ENCODE measurements at places on chromosomes 4 and X. TPM values are rescaled to one million over a fixed set of nuclear protein-coding genes. Genes with fewer than 3 reads are reported as not detected.

MAGED4B gene
- total RNA-seq = 112 TPM

NSUN7 gene
- total RNA-seq = 12.9 TPM

PLAC1 gene
- total RNA-seq = not detected

F8 gene
- 6.7 TPM for total RNA-seq

PRRG3 gene
- total RNA-seq = 10.4 TPM

TSR2 gene
- 20.1 TPM for total RNA-seq

CLTRN gene
- total RNA-seq = 0.46 TPM

SSX2B gene
- total RNA-seq = not detected

DOK7 gene
- total RNA-seq = 2.5 TPM

RS1 gene
- not detected for total RNA-seq

MAGEH1 gene
- 109 TPM for total RNA-seq

AFP gene
- not detected for total RNA-seq

ADAMTS3 gene
- 13.1 TPM for total RNA-seq

GPRASP1 gene
- 65.3 TPM for total RNA-seq

NOX1 gene
- not detected for total RNA-seq

GLRA3 gene
- total RNA-seq = 26.3 TPM

ODAM gene
- not detected for total RNA-seq

BEX4 gene
- 126 TPM for total RNA-seq

TIMM8A gene
- 9.7 TPM for total RNA-seq

ELOVL6 gene
- 40.8 TPM for total RNA-seq

CSAG1 gene
- not detected for total RNA-seq

CHST7 gene
- total RNA-seq = 15.2 TPM

Data from diencephalon (tissue), 1 donor.